ENCODE measurements at places on chromosomes 12 and 14.

- DNase-seq: no peak
These were observed 176.2 kb upstream of the PWP1 start for GRCh38 chr12:107509421-107509820.

GRCh38 chr14:41446008-41446407 lies 160.7 kb upstream of the LRFN5 start:
- DNase-seq: no peak

DNA sequence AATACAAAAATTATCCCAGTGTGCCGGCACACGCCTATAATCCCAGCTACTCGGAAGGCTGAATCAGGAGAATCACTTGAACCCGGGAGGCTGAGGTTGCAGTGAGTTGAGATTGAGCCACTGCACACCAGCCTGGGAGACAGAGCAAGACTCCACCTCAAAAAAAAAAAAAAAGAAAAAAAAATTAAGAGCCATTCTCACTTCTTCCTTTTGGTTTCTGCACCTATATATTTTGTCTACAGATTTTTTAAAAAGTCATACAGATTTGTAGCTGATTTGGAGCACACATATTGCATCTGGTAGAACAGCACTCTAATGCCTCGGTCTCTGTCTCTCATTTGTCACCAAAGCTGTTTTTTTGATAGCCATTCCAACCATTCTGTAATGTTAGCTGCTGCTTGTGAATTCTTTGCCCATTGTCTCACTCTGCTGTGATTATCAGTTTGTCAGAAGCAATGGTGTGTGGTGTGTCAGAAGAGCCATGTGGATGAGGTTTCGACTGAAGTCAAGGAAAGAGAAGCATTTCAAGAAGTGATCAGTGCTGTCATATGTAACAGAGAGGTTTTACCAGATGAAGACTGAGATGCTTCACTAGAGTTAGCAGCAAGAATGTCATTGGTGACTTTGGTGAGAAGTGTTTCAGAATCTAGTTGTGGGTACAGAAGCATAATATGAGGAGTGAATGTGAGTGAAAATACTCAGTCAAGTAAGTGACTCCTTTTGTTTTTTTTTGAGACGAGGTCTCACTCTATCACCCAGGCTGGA lies 8.7 kb upstream of the KTN1 start:
- no peak for DNase-seq

DNA sequence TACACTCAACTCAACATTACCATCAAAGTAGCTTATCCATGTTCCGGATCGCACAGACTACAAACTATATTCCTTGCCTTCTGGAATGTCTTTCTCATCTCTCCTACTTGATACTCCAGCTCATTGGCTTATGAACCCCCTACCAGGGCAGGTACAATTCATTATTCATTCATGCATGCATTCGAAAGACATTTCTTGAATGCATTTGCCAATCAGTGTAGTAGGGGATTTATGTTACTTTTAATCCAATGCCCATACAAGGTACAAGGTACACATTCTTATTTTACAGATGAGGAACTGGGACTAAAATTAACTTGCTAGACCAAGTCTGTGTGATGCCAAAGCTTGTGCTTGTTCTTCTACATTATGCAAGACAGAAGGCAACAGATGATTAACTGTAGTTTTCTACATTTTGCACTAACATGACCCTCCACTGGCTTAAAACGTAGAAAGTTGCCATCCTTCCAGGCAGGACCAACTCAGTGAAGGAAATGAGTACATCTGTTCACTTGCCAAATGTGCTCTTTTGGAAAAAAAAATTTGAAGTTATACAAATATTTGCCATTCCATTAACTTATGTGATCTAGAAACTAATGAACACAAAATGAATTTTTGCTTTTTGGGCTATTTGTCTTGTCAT lies 53.8 kb upstream of the KCNJ8 start:
- DNase-seq: no peak

GRCh38 chr14:103879570-103880347 lies 32.4 kb upstream of the PPP1R13B start:
- DNase-seq: no peak

DNA sequence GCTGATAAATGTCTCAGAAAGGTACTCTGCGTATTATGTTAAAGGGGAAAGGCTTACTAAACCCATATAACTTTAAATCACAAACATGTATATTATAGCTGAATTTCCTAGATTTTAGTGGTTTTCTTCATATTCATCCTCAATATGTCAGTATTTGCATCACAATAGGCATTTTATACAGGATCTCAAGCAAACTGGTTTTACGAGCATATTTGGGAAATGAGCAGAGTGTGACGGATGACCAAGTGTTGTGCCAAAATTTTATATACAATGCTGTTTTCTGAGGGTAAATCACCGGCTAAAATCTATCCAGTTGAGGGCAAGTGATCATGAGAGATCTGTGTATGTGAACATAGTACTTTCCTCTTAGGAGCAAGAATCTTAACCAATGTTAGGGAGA lies 8.4 kb downstream of the CPM start:
- DNase-seq: no peak

GRCh38 chr14:24094841-24095270 lies 745 bp downstream of the PCK2 start:
- DNase-seq: no peak

GRCh38 chr14:69928111-69928523 lies 48.9 kb downstream of the SMOC1 start:
- no peak for DNase-seq

- DNase-seq: no peak
These were observed 12.8 kb downstream of the TDG start for GRCh38 chr12:103978384-103978982.

DNA sequence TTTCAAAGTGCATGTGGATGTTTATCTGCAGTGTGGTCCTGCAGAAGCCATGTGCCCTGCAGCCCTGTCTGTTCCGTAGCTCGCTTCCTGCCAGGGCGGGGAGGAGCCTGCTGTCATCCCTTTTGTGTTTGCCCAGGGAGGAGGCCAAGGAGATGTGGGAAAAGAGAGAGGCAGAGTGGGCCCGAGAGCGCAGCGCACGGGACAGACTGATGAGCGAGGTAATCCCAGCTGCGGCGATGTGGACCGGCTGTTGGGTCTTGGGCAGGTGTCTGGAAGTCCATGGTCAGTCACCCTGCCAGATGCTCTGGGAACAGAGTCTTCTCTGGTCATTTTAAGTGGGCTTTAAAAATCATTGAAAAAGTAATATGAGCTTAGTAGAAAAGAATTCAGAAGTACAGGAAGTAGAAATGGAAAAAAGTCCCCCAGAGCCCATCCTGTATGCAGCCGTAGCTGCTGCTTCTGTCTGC lies 12.8 kb downstream of the TCHP start:
- no peak for DNase-seq

DNA sequence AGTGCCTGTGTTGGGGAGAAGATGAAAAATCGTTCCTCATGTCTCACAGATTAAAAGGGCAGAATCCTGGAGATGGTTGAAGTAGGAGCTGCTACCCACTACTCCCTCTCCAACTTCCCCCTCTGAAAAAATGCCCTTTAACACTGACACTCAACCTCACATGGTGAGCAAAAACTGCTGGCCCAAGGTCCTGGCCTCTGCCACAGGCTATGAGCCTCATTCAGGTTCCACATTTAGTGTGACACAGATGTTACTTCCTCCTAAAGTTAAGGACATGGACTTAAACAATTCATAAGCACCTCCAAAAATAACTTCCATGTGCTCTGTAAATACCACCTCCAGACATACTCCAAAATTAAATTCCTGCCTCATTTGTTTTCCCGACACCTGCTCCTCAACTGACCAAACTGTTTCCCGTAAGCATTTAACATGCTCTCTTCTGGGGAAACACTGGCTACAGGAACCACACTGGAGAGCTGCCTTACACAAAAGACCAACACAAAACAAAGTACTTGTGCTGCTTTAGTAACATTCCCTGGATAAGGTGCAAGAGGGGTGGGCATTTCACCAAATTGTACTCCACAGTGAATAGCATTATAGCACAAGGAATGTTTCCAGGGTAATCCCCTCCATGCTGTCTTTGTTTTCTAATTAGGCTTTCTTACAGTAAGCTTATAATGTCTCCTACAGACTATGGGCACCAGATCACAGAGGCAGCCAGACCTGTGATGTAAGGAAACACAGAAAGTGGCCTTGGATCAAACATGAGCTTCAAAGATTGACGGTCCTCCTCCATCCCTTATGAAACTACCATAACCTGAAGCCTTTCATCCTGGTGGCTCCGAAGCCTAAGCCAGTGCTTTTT lies 57.0 kb downstream of the PHLDA1 start:
- DNase-seq: peak; percentile 46
